ENCODE measurements at places on chromosomes 4 and X.

- no peak for DNase-seq
Observed at GRCh38 chr4:151182455-151182996, 83.1 kb downstream of the RPS3A start.

GRCh38 chrX:129846716-129847115, 3.0 kb upstream of the ZDHHC9 start:
- DNase-seq = no peak

DNA sequence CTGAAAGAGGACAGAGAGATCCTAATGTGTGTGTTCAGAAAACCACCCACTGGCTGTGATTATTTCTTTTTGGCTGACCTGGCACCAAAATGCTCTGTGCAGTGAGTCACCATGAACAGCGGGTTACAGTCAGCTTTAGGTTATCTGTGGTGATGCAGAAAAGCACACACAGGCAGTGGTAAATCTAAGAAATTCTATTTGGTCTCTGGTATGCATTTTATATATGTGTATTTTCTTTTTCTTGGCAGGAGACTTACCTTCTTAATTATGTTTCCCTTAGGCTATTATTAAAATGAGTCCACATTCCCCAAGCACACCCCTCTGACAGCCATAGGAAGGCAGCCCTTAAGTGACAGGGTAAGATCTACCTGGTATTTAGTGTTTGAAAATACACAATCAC, 79.1 kb upstream of the TFDP3 start:
- DNase-seq = peak; percentile 57

- DNase-seq = no peak
Observed at GRCh38 chrX:112085149-112085548, 2.6 kb upstream of the TRPC5 start.

GRCh38 chrX:100606753-100607152, 22.0 kb downstream of the TNMD start:
- DNase-seq = no peak

GRCh38 chr4:116016201-116016600, 902.8 kb upstream of the NDST4 start:
- DNase-seq = peak; percentile 81

- no peak for DNase-seq
Observed at GRCh38 chr4:169048868-169049414, 38.9 kb upstream of the CBR4 start.

DNA sequence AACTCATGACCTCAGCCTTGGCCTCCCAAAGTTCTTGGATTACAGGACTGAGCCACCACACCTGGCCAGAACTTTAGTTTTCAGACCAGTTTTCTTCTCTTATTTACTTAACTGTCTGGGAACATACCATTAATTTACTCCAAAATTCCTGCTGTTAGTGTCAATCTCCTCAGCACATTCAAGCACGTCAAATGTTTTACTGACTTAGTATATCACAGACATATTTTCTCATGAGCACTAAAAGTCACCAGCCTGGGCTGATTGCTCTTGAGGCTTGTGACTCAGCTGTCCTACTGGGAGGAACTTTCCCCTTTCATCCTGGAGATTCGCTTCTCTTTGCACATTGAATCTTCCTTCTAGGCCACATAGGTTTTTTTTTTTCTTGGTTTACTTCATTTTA, 109.6 kb downstream of the PCDH18 start:
- no peak for DNase-seq

GRCh38 chrX:122055460-122055859, 1008.0 kb downstream of the GLUD2 start:
- DNase-seq = no peak

DNA sequence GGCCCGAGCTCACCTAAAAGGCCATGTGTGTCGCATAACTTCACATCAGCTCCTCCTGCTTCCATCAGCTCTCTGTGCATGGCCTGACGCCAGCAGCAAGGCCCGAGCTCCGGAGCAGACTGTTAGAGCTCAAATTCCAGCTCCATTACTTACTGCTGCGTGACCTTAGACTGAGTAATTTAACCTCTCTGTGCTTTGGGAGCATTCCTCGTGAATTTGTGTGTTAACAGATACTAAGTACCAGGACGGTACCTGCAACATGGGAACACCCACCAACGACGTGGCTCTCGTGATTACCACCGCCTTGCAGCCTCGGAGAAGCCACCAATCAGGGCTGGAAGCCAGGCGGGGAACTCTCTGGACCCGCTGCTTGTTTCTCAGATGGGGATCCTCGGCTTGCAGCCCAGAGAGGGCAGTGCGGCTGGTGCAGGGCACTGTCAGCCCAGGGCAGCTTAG, 12.9 kb downstream of the LETM1 start:
- DNase-seq = peak; percentile 87

DNA sequence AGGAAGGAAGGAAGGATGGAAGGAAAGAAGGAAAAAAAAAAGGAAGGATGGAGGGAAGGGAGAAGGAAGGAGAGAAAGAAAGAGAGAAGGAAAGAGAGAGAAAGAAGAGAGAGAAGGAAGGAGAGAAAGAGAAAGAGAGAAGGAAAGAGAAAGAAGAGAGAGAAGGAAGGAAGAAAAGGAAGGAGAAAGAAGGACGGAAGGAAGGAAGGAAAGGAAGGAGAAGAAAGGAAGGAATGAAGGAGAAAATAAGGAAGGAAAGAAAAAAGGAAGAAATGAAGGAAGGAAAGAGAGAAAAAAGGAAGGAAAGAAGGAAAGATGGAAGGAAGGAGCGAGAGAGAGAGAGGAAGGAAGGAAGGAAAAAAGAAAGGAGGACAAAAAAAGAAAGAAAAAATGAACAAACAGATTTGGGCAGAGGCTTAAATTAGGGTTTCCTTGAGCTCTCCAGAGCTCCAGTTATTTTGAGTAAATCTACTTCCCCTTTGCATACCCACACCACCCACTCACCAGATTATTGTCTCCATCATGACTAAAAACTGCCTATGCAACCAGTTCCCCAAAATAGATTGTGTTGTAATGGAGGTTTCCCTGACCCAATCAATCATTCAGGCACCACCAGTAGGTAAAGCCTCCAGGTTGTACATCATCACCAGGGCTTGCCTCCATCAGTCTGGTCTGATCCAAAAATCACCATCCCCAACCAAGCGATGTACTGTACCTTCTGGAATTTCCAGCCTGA, 1722.9 kb upstream of the PCDH10 start:
- DNase-seq = no peak

- DNase-seq = peak; percentile 98
Observed at GRCh38 chrX:82813671-82814078, 694.4 kb upstream of the POU3F4 start.

DNA sequence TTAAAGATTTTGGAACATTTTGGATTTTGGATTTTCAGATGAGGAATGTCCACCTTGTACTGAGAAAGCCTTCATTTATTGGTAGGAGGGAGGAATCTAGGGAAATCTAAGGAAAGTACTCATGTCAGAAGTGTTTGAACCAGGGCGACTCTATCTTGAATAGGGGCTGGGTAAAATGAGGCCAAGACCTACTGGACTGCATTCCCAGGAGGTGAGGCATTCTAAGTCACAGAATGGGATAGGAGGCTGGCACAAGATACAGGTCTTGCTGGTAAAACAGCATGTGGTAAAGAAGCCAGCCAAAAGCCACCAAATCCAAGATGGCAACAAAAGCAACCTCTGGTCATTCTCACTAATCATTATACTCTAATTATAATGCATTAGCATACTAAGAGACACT, 118.9 kb downstream of the MXRA5 start:
- peak; percentile 16 for DNase-seq

- DNase-seq = no peak
Observed at GRCh38 chr4:26715636-26716242, 131.9 kb downstream of the TBC1D19 start.

DNA sequence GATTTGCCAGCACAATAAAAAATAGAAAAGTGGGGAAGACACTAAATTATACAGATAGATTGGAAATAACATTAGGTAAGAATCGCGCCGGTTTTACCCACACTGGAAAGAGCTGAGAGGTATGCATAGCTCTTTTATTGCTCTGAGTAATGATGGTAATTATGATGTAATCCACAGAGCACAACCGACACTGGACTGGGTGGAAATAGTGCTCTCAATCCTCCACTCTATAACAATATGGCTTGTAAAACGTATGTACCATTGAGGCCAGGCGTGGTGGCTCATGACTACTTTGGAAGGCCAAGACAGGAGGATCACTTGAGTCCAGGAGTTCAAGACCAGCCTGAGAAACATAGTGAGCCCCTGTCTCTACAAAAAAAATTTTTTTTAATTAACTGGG, 104.3 kb upstream of the RAPGEF2 start:
- DNase-seq = peak; percentile 18

DNA sequence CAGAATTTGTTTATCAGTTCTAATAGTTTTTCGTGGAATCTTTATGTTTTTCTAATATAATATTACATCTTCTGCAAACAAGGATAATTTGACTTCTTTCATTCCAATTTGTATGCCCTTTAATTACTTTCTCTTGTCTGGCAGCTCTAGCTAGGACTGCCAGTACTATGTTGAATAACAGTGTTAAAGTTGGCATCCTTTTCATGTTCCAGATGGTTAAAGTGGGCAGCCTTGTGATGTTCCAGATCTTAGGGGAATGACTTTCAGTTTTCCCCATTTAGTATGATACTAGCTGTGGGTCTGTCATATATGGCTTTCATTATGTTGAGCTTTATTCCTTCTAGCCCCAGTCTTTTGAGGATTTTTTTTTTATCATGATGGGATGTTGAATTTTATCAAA, 220.6 kb upstream of the WDFY3 start:
- DNase-seq = no peak

- peak; percentile 77 for DNase-seq
Observed at GRCh38 chrX:132953354-132953753, 5.1 kb downstream of the HS6ST2 start.

DNA sequence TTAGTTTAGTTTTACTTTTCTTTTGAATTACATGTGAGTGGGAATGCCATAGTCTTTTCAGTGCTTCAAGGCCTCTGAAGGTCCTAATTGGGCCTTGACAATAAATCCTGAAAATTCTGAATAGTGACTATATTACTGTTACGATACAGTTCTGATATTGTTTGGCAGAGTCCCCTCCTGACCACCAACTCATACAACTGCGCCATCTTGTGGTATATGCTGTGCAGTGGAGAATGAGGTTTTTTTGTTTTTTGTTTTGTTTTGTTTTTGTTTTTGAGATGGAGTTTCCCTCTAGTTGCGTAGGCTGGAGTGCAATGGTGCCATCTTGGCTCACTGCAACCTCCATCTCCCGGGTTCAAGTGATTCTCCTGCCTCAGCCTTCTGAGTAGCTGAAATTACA, 56.6 kb upstream of the CHRDL1 start:
- DNase-seq = peak; percentile 11

DNA sequence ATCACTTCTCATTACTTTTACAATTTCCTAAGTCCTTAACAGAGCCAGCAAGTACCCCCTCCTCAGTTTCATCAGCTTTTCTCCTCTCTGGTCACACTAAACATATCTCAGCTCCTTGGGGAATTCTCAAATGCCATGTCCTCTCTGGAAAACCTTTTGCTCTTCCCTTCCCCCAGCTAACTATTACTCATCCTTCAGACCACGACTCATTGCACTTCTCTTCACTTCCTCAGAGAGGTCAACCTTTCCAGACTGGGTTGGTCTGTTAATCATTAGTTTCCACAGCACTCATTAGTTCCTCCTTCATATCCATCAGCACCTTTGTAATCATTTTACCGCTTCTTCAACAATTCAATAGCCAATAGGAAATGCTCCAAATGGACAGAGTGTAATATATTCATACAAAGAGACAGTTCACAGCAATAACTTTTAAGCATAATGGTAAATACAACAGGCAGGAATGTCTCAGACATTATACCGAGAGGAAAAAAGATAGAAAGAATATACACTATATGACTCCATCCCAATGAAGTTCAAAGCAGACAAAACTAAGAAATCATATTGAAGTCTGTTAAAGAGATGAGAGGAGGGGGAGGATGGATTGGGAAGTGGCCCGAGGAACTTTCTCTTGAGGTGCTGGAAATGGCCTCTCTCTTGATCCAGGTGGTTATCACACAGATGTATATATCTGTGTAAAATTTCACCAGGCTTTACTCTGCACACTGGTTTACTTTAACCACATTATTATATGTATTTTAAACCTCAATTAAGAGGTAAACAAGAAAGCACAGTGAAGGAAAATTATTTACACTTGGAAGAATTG, 39.6 kb downstream of the DDX60L start:
- peak; percentile 97 for DNase-seq

DNA sequence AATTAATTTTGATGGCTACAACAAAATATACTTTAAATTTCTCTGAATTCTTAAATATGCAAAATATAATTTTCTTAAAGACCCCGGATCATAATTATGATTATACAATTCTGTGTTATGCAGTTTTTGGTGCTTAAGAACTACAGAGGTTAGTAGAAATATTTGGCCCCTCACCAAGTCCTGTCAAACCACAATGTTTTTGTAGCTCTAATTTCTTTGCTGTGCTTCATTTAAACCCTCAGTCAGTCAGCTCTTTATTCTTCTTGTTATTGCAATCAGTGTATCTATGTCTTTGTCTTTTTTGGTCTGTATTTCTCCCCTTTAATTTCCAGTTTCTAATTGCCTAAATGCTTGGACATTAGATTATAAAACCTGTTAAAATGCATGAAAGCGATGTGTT, 186.1 kb downstream of the CAMK2D start:
- DNase-seq = no peak

DNA sequence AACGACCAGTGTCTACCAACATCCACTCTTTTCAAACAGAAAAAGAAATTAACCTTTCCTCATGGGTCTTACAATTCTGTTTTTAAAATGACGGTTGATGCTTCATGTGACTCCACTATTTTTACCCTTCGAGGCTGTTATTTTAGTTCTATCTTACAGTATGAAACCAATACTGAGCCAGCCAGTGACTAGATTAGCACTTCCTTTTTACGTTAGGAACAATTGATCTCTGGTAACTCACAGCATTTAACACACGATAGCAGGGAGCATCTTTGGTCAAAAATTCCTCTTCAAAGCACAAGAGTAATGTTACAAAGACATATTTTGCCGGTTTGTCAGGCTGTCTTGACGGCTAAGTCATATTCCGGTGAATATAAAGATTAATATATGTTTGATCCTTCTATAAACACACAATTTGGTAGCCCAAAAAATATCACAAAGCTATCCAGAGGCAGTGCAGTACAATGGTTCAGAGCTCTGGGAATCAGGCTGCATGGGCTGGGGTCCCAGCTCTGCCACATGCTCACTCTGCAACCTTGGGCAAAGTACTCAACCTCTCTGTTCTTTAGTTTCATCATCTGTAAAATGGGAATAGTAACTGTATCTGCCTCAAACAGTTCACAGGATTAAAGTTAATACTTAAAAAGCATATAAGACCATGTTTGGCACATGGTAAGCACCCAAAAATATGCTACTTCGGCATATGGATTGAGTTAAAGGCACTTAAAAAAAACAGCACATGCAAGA, 62.9 kb upstream of the TXK start:
- no peak for DNase-seq

- peak; percentile 87 for DNase-seq
Observed at GRCh38 chr4:80446664-80447063, 111.1 kb downstream of the CFAP299 start.

All from kidney tubule cell (primary cell).